ENCODE measurements at places on chromosomes 6 and 20.

DNA sequence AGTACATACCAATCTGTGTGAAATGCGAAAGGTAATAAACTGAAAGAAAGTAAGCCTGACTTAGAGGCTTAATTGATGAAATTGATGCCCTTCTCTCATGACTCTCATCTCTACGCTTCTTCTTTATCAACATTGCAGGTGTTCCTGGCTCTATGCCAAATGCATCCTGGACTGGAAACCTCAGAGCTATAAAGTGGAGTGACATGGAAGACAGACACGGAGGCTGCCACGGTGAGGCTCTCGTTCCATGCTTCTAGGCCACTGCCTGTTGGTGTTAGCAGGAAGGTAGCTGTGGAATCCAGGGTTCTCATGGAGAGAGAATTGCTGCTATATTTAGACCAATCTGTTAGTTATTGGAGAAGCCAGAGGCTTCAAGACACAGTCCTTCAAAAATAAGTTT is 73.2 kb downstream of the C6orf52 start:
- peak; percentile 63 for DNase-seq

- no peak for DNase-seq
Observed at GRCh38 chr6:24353861-24354260, 4.0 kb downstream of the DCDC2 start.

DNA sequence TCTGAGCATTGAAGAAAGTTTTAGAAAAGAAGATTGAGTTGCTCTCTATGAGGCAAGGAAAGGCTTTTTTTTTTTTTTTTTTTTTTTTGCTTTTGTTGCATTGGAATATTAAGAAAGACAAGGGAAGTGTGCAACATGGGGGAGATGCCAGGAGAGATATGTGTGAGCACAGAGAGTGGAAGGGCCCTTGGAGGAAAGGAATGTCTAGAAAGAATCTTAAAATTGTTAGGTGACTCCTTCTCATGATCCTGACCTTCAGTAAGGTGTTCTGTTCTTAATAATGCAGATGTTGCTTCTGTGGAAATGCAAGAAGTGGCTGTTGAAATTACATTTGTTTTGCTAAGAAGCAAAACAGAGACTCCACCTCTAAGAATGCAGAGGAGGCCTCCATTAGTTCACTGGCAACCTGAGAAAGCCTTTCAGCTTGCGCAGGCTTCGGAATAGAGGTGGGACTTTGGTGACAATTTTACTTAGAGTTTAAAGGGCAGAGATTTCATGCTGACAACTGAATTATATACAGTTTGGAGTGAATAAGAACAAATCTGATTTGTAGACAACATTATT is 118.0 kb upstream of the ASCC3 start:
- no peak for DNase-seq

DNA sequence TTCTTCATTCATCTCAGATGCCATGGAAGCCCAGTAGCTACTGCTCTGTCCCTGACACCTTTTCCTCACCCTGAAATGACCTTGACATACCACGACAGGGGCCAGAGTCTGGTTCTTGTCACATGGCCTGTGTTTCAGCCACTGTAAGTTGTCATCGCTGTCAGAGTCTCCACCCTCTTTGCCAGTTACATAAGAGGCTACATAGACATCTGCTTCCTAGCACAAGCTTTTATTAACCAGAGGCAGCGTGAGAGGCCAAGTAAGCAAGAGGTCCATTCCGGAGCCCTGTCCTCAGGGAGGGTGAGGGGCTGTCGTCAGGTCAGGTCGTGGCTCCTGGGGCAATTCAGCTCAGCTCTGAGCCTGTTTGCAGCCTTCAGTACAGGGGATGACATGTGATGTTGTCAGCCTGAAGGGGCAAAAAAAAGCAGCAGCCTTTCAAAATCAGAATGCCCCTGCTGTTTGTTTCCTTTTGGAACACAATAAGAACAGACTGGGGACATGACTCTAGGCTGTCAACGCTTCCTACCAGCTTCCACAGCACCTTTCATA is 146.3 kb downstream of the MTFR2 start:
- peak; percentile 67 for DNase-seq

DNA sequence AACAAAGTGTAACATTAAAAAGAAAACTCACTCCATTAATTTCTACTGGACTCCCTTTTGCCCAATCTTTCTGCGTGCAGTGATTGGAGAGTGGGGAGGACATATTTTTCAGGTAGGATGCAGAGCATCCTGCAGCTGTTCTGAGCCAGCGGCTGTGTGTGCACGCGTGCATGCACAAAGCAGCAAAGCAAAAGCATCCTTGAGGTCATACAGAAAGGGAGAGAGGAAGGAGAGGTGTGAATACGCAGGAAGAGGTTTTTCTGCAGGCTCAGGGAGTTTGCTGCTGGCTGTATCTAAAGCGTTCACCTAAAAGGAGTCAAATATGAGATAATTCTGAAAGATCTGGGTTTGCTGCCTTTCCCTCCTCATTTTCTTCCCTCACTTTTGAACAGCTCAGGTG is 108.4 kb downstream of the HUS1B start:
- DNase-seq: no peak

DNA sequence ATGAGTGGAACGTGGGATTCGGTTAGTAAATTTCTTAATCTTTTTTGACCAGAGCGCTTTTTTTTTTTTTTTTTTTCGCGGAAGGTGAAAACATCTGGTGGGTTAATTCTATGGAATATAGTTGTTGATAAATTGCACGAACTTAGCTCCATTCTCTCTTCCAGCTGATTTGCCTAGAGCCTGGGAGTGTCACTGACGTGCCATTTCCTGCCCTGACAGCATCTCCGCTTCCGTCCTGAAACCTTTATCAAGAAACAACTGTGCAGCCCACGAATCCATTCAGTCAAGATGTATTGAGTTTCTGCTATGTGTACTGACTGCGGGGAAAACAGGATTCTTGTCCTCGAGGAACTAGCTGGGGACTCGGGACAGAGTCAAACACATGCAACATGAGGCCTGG is 59.5 kb upstream of the TGM3 start:
- DNase-seq: peak; percentile 28

DNA sequence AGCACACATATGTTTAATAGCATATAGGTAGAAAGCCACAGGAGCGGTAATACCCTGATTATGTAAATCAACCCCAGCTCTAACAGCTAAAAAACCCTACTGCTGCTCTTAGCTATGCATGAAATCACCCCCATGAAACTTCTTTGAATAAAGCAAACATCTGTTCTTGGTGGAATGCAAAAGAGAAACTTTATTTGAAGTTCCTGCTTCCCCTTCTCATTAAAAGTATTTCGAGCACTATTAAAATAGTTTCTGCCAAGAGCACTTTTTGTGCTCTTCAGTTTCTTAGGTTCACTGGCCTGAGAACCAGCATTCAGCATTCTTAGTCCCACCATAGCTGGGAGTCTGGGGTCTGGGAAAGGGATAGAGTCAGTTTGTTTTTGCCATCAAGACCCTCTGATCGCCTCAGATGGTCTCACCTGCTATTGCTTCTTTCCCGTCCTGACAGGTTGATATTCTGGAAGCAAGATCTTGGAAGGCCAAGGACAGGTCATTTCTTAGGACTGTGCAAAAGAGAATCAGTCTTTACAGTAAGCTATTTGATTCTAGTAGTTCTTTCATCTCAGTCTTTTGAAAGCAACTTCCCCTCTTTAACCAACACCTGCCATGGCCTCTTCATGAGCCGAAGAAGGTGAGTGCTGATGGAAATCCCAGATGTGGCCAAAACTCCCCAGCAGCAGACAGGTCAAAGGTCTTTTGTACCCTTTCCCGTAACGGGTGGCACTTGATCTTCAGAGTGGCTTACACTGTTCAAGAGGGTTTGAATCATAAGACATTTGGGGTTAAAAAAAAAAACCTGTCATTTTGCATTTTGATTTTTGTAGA is 76.5 kb upstream of the TMEM170B start:
- DNase-seq: no peak

GRCh38 chr6:103273048-103273447 is 1586.7 kb downstream of the HACE1 start:
- DNase-seq: no peak

DNA sequence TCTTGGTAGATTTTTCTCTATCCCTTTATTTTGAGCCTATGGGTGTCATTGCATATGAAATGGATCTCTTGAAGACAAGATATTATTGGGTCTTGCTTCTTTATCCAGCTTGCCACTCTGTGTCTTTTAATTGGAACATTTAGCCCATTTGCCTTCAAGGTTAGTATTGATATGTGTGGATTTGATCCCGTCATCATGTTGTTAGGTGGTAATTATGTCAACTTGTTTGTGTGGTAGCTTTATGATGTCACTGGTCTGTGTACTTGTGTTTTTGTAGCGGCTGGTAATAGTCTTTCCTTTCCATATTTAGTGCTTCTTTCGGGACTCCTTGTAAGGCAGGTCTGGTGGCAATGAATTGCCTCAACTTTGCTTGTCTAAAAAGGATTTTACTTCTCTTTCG is 61.9 kb downstream of the UNC5CL start:
- DNase-seq: no peak

DNA sequence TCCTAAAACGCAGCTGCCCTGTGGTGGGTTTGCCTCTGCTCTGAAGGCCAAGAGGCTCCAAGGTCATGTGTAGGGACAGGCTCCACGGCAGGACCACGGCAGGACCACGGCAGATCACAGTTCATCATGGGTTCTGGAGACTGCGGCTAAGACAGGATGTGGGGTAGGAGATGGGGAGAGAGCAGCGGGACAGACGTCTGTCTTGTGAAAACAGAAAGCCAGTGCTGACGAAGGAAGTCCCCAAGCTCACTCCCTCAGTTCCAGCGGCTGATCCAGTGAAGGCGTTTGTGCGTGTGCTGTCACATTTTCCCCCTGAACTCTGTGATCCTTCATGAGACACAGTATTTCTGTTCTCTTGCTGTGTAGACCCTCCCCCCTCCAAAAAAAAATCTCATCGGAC is 67.9 kb upstream of the PTGIS start:
- no peak for DNase-seq

- DNase-seq: peak; percentile 82
Observed at GRCh38 chr20:3751675-3752385, 15.7 kb downstream of the ADISSP start.
